CD8-positive, alpha-beta memory T cell (primary cell): ENCODE measurements at places on chromosomes 4 and X. TPM values are rescaled to one million over a fixed set of nuclear protein-coding genes. Genes with fewer than 3 reads are reported as not detected.

GRCh38 chrX:23826653-23827052, 43.7 kb downstream of the SAT1 start:
- no peak for DNase-seq

DNA sequence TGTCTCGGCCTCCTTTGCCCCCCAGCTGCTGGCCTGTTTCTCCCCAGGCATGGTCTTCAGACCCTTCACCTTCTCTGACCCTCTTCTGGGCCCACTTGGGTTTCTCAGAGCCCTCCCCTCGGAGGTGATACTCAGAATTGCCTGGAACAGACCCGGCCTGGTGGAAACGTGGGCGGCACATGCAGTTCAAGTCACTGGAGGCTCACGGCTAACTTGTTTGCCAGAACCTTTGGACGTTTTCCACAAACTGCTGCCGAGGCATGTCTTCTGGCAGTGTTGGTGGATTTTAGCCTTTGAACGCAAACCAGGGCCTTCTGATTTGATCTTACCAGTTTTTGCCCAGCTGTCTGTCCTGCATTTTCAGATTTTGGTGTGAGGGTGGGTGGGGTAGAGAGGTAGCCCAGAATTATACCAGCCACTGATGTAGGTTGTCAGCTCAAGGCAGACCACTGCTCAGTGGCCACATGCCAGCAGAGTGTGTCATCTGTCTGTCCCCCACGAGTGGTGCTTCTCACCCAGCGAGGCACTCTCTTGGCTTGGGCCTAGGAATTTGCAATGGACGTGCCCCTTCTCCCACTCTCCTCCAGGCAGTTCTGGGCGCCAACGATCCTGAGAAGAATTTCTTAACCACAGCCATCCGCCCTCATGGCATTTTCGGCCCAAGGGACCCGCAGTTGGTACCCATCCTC, 32.5 kb upstream of the ZNF185 start:
- no peak for DNase-seq

The CXCL6 gene
- total RNA-seq, result not detected

DNA sequence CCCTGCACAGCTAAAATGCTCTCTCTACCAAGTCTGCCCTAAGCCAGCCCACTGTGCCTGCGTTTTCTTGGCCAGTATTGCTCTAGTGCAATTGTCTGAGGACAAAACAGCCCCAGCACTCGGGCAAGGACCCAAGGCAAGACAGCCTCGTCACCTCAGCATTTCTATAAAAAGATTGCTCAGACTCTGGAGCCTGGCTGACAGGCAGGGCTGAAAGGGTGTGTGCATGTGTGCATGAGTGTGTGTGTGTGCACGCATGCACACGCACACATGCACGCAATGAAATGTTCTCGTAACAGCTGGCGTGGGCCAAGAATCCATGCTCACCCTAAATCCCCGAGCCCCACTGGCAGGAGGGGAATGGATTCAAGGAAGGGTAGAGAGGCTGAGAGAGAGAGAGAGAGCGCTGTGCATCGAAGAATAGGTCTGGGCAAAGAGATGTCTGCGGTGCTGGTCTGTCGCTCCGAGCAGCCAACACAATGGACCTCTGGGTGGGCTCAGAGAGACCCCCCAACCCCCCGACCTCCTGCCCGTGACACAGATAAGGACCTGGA, 579.2 kb downstream of the BCOR start:
- no peak for DNase-seq

DNA sequence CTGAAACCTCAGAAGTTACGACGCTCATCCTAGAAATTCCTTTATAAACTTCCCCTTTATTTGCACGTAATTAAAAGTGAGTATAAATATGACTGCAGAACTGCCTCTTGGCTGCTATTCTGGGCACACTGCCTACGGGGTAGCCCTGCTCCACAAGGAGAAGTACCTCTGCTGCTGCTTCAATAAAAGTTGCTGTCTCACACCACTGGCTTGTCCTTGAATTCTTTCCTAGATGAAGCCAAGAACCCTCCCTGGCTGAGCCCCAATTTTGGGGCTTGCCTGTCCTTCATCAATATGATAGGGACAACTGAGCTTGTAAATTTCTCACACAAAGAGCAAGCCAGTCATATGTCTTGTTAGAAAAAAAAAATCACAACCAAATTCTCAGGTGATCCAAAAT, 115.8 kb downstream of the VEGFC start:
- no peak for DNase-seq

- DNase-seq, result no peak
Measured at GRCh38 chrX:38868941-38869401, 67.7 kb downstream of the MID1IP1 start.
